D721Med (cell line): ENCODE measurements at places on chromosomes 3 and 15.

DNA sequence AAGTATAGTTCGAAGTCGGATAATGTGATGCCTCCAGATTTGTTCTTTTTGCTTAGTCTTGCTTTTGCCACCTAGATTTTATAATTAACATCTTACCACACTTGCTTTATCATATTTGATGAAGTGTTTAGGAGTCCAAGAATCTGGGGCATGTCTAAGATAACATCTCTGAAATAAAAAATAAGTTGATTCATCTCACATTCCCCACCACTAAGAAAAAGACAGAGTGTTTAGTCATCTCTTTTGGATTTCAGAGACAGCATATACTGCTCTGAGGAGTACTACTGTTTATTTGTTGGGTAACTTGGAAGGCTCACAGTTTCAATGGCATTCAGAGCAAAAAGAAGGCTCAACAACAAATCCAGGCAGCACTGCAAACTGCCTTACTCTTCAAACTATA, 324.2 kb upstream of the ATP11B start:
- DNase-seq = no peak

- DNase-seq = no peak
Measured at GRCh38 chr15:91307601-91308000, 207.5 kb downstream of the SV2B start.

DNA sequence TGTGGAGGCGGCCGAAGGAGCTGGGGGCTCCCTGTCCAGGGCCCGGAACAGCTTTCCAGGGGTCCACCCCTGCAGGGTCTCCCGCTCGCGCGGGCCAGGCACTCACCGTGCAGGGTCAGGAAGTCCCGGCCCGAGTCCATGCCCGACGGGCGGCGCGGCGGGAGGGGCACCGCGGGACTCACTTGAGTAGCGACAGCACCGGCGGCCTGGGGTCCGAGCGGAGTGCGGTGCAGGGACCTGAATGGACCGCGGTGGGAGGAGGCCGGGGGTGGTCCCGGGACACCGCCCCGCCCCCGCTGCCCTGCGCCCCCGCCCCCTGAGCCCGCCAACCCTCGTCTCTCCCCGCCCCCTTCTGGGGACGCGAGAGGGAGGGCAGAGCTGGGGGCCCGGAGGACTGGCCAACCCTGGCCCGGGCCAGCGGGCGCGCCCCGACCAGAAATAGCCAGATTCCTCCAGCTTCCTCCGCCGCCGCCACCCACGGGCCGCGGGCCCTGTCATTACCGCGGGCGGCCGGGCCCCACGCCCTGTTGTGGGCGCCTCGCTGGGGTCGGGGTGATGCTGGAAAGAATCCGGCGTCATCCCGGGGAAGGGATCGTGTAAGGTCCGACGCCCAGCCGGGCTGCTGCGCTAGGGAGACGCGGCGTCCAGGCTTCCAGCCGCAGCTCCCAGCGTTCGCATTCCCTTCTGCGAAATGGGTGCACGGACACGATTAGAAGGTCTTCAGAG, at the start of gene PLCD1:
Gene PLCD1 (minus strand): TSS at position 243 of the 726 bp plus-strand sequence. CDS start 103 bp downstream, at position 140.
- DNase-seq = peak; percentile 52

GRCh38 chr3:37107846-37108245, 66.5 kb downstream of the LRRFIP2 start:
- DNase-seq = no peak

GRCh38 chr3:111596328-111596727, 1.2 kb upstream of the ZBED2 start:
- DNase-seq = no peak

DNA sequence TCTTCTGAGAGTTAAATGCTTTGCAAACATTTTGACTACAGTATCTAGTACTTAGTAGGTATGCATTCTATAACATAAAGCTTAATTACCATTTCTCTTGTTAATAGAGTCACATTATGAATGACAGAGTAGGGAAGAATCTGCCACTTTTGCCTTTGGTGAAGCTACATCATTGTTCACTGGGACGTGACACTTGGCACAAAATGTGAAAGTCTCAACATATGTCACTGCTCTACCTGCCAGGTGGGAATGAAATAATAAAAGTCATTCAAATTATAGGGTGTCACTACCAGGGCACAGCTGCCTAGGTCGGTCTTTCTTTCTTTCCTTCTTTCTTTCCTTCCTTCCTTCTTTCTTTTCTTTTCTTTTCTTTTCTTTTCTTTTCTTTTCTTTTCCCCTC, 17.6 kb downstream of the GPR87 start:
- no peak for DNase-seq

GRCh38 chr3:5431146-5431545, 243.6 kb downstream of the EDEM1 start:
- DNase-seq = no peak

DNA sequence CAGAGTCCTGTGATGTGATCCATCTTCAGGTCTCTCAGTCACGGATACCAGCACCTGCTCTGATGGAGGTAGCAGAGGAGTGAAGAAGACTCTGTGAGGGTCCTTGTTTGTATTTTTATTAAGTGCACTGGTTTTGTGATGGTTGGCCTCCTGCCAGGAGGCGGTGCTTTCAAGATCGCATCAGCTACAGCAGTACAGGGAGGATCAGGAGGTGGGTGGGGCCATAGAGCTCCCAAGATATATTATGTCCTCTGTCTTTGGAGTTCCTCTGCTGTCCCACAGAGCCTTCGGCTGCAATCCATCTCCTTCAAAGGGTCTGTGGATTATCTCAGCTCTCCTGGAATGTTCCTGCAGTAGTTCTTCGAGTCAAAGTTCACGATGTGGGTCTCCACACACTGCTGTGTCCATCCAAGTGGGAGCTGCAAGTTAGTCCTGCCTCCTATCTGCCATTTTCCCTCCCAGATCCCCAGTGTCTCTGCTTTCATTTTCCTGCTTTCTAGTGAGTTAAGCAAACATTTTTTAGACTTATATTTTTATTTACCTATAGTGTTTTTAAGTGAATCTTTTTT, 54.7 kb downstream of the TM2D3 start:
- no peak for DNase-seq

DNA sequence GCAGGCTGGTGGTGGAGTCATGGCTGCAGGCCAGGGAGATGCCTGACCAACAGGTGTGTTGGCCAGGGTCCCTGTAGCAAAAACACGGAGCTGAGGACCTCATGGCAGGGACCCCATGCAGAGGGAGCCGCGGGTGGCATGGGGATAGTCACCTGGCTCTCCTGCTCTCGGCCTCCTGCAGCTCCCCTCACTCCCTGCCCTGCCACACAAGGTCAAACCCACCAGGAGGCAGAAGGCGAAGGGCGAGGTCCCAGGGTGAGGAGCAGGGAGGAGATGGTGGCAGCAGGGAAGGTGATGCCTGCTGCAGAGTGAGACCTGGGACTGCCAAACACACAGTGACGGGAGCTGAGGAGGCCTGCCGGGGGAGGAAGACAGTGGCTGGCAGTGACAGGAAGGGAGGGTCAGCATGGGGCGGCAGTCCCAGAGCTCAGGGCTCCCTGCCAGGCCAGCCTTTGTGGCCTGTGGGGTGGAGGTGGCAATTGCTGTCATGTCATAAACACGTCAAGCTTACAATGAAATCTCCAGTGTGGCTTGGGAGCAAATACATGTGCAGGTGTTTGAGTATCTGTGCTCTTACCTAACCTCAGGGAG, 144.3 kb downstream of the TJP1 start:
- DNase-seq = no peak

GRCh38 chr15:39746176-39746575, 36.5 kb downstream of the FSIP1 start:
- DNase-seq = no peak

GRCh38 chr3:150172356-150172755, 201.7 kb upstream of the PFN2 start:
- DNase-seq = no peak

GRCh38 chr15:74399100-74399499, 31.7 kb upstream of the CYP11A1 start:
- DNase-seq = no peak

DNA sequence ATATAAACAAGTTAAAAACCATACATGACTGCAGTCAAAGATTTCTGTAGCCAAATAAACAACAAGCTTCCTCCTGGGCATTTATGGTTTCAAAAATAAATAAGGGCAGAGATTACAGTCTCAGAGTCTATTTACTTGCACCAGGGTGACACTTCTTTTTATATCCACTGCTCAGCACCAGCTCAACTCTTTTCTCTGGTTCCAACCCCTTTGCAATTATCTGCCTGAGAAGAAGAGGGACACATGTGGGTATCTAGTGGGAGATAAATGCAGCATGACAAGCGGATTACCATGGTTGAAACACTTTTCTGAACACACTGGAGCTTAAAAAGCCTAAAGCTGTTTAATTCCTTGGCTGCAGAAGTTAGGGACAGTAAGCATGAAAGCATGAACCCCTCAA, 311.5 kb downstream of the CNTN3 start:
- DNase-seq = no peak

- no peak for DNase-seq
Measured at GRCh38 chr3:57999417-58000115, 8.7 kb upstream of the FLNB start.

DNA sequence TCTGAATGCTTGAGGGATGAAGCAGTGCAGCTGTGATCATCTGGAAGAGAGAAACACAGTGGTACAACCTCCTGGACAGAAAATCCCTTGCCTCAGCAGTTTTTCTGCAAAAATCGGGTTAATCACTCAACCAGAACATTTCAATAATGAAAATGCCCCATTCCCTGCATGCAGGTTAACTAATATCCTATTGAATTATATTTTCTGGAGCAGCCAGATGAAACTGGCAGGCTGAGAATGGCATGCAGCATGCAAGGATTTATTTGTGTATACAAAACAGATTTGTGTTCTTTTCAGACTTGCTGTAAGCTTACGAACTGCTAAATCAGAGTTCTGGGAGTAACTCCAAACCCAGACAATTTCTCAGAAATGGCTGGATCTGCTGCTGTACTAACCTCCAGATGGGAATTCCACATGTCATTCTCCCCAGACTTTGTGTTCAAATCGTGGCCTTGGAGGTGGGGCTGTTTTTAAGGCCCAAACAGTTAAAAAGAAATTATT, 39.1 kb downstream of the SLC9A9 start:
- DNase-seq = no peak

- DNase-seq = no peak
Measured at GRCh38 chr3:52539010-52539653, 2.7 kb downstream of the UQCC5 start.

DNA sequence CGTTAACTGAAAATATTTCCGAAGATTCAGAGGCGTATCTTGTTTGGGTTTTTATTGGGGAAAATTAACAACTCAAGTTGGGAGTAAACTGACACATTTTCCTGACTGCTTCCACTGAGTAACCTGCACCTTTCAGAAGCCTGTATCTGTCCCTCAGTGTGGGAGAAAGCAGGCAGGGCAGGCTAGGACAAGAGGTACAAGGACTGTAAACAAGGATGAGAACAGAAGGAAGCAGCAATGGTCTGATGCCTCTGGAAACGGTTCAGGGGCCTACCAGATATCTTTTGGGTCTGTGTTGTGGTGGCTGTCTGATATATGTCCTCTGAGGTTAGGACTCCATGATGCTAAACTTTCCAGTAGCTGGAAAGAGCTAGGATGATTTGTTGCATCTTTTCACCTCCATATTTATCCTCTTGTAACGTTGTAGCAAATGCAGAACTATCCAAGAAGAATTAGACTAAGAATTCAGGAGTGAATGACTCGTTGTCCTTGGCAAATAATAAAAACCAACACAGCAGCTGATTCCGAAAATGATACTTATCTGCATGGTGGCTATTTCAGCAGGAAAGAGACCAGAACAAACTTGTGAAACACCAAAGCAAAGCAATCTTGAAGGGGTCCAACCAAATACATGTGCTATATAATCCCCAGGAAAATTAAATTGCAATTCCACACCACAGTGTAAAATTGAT, 195.9 kb upstream of the ICE2 start:
- no peak for DNase-seq

DNA sequence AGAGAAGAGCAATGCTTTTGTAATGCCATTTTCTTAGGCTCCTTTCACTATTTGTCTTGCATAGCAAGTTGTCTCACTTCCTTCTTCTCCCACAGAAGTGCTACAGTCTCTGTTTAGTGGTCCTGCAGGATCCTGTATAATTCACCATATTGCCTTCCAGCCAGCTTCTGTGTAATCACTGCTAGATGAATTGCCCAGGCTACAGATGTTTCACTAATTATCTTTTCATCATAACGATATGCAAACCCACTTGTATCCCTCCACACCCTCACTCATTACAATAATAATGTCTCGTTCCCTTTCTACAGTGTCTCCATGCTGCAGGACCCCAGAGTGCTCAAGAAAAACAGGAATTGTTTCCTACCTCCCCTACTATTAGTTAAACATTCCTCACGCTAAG, 402.9 kb downstream of the TBL1XR1 start:
- DNase-seq = no peak

GRCh38 chr3:194373899-194374298, 4.4 kb upstream of the LRRC15 start:
- DNase-seq = no peak

DNA sequence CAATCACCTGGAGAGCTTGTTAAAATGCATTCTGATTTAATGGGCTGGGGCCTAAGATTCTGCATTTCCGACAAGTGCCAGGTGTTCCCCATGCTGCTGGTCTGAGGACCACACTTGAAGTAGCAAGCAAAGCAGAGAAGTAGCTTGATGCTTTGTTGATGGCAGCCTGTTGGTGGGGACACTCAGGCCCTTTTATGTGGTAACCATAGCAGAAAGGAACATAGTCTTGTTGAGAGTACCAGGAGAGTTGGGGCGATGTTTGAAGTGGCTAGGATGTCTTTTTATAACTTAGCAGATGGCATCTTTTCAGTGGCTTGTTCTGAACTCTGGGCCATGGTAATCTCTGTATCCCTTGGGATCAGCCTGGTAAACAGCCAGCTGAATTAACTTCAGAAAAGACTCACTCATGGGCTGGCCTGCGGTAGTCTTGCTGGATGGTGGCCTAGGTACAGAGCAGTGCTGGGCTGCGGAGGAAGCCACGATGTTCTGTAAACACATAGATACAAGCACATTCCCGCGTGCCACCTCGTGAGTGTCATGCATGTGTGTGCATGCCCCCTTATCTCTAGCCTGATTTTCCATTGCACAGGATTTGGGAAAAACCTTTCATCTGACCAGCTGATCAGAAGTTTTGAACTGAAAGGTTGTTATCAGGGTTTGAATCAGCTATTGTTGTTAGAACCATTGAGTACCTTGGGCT, 292.4 kb upstream of the LRRFIP2 start:
- no peak for DNase-seq

DNA sequence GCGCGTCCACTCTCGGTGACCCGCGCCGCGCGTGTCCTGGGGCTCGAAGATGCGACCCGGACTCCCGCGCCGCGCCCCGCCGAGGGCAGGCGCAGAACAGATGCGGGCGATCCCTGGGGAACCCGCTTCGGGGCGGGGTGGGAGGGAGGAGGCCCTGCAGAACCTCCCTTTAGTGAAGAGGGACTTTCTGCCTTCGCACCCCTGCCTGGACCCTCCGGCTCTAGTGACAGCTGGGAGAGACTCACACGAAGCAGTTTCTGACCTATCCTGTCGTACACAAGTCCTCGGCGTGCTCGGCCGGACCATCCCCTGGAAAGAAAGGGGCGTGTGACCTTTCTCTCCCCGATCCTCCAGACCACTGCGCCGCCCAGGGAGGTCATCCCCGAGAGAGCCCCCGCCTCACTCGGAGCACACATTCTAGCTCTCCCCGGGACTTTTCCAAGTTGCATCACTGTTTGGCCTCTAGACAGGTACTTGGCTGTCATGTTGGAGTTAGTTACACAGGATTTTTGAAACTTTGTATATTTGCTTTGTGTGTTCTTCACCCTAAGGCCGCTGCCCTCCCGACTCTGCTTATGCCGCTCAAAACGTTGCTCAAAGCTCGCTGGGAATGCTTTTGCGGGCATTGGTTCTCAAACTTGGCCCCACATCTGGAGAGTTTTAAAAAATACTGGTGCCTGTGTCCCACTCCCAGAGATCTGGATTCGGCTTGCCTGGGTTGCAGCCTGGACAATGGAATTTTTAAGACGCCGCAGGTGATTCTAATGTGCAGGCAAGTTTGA, 582 bp downstream of the CGNL1 start:
- DNase-seq = peak; percentile 54

- DNase-seq = no peak
Measured at GRCh38 chr15:41917767-41918430, 24.0 kb upstream of the SPTBN5 start.
